CD4-positive, alpha-beta T cell treated with Interleukin-21 for 1 hour (primary cell): ENCODE measurements at places on chromosomes 3 and 15.

- no peak for DNase-seq
Measured at GRCh38 chr3:41502023-41502422, 302.7 kb downstream of the CTNNB1 start.

GRCh38 chr15:58568157-58568571 is 136.4 kb downstream of the LIPC start:
- DNase-seq = no peak

- DNase-seq = no peak
Measured at GRCh38 chr3:77242371-77242770, 202.5 kb downstream of the ROBO2 start.

GRCh38 chr15:98778263-98778959 is 130.1 kb downstream of the IGF1R start:
- no peak for DNase-seq

DNA sequence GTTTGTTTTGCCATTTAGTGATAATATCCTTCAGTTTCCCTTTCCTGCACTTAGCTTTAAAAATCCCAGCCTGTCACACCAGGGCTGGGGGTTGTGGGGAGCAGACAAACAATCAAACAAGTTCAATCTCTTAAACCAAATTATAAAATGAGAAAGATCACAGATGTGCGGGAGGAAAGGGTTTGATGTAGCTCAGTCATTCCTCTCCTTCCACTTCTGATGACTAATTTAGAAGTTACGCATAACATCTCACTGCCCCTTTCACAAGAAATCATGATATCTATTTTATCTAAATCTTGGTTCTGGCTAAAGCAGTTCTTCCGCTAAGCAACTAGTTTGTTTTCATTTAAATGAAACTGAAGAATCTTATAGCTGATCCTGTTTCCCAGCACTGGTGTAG is 34.1 kb upstream of the ATG7 start:
- DNase-seq = no peak

DNA sequence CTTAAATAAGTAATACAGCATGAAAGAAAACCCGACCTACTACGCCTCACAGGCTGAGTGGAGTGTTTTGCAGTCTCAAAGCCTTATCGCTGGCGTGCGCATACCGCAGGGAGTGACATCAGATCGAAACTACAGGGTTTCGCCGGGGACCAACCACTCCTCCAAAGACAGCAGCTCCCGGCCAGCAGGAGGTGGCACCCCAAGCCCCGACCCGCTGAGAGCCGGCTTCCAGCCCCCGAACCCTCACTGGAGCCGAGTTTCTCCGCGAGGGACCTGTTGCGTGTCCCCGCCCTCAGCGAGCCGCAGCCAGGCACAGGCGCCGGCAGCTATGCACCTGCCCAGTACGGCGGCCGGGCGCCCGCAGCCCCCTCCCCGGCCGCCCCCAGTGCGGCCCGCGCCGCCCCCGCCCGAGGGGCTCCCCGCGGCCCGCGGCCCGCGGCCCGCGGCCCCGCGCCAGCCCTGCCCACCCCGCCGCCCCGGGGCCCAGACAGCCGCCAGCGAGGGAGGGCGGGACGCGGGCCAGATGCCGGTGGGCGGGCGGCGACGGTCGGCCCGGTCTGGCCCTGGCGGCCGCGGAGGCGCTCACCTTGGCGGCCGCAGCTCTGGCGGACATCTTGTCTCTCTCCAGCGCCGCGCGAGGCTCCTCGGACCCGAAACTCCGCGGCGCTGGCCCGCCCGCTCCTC is 710 bp downstream of the TJP1 start:
- peak; percentile 5 for DNase-seq

DNA sequence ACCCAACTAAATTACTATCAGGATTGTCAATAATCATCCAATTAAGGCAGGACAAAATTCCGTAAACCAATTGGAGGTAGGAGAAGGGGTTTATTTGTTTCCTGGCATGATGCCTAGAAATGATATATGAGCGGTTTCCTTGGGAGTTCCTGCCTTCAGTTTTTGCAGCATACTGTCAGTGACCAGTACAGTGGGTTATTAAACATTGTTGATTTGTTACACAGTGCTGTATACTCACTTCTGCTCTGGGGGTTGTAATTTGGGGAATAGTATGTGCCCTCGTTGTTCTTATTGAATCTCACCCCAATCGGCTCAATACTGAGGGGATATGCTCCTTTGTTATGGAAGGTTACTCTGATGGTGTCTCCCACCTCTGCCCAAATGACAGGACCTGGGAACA is 22.2 kb downstream of the CP start:
- DNase-seq = no peak
